ENCODE measurements at places on chromosomes 16 and 17.

DNA sequence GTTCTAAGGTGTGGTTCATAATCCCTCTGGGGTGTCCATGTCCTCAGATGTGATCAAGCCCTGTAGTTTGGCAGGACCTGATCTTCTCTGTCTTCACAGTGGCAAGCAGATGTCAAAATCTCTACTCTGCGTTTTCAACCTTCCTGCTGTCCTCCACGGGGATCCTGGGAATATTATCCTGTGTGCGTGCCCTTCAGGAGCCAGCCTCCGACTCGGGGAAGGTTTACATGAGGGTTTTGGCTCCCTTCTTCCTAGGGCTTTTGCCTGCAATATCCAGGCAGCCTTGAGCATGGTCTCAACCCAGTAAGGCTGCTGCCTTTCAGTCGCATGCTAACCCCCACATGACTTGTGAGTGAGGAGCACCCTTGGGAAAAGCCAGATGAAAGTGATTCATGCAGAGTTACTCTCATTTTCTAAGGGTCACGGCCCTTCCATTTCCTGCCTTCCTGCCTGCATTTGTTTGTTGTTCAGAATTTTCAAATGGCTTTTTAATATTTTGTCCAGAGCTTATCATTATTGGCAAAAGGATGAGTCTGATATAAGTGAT is 202.2 kb upstream of the CHMP6 start:
- DNase-seq = no peak

DNA sequence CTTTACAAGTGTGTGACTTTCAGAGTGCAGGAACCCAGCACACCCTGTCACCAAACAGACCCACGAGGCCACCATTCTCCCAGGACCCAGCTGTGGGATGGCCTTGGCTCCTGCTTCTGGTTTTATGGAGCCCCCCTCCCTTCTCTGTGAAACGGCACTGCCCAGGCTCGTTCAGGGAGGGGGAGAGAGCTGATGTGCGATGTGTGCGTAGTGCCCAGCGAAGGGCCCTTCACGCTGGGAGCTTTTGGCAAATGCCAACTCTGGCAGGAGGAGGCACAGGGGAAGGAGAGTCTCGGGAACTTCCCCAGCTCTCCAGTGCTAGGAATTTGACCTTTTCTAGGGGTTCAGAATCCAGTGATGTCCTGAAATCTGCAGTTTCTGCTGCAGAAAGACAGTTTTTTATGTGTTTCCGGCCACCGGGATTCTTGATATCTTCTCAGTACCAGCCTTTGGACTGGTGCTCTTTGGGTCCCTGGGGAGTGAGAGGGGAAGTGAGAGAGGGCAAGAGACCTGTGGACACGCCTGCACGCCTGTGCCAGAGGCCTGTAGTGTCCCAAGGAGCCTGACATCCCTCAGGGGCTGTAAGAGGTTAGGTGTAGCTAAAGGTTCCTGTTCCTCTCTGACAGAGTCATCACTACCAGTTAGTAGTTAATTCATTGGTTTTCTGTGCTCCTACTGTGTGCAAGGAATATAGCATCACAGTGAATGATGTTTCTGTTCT is 45.1 kb downstream of the CMIP start:
- DNase-seq = no peak

- no peak for DNase-seq
Observed at GRCh38 chr17:4978726-4979125, 8.7 kb downstream of the CAMTA2 start.

DNA sequence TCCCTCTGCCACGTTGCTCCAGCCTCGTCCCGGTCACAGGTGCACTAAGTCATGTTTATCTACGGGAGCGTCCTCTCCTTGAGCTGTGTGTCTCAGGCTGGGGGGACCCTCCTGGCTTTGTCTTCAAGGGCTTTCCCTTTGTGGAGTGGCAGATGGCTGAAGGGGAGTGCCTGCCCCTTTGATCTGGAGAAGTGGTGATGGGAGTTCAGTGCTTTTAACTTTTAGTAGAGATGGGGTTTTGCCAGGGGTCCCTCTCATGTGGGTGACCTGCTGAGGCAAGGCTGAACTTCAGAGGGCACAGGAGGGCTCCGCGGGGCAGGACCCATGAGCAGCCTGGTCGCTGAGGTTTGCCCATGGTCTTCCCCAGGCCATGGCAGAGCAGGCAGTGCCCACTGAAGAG is 73.1 kb upstream of the CDC42EP4 start:
- DNase-seq = no peak

DNA sequence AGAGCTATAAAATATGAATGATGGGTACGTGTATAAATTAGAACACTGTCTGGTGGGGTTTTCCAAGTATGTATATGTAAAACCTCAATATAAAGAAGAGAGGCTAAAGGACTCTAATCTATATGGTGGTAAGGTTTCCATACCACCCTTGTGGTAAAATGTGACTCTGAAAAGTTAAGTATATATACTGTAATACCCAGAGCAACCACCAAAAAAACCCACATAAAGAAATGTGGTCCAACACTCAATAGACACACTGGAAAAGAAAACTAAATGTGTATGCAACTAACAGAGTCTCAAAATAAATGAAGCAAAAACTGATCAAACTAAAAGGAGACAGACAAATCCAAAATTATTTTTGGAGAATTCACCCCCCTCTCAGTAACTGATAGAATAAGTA is 72.2 kb downstream of the XPO6 start:
- DNase-seq = no peak

GRCh38 chr17:76644995-76645394 is 1.4 kb upstream of the ST6GALNAC1 start:
- no peak for DNase-seq

DNA sequence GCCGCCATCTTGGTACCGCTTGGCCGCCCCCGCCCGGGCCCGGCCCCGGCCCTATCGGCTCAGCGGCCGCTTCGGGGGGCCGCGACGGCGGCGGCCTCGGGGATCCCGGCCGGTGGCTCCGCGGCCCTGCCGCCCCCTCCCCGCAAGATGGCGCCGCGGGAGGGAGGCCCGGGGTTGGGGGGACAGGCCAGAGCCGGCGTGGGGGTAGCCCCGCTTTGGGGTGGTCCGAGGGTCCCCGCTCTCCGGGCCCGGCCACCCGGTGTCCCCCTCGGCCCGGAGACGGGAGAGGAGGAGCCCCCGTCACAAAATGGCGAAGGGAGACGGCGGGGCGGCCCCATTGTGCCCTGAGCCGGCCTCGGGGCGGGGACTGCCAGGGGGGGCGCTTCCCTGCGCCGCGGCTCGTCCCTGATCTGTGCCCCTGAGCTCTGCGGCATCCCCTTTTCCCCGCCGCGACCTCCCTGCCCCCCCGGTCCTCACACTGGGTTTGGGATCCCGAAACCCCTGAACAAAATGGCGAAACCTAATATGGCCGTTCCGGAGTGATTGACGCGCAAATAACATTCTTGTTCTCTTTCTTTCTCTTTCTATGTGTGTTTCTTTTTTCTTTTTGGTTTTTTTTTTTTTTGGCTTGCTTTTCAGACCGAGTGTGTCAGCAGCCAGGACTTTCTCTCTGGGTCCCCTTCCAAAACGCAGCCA is 986 bp downstream of the HAPSTR1 start:
- DNase-seq = no peak

DNA sequence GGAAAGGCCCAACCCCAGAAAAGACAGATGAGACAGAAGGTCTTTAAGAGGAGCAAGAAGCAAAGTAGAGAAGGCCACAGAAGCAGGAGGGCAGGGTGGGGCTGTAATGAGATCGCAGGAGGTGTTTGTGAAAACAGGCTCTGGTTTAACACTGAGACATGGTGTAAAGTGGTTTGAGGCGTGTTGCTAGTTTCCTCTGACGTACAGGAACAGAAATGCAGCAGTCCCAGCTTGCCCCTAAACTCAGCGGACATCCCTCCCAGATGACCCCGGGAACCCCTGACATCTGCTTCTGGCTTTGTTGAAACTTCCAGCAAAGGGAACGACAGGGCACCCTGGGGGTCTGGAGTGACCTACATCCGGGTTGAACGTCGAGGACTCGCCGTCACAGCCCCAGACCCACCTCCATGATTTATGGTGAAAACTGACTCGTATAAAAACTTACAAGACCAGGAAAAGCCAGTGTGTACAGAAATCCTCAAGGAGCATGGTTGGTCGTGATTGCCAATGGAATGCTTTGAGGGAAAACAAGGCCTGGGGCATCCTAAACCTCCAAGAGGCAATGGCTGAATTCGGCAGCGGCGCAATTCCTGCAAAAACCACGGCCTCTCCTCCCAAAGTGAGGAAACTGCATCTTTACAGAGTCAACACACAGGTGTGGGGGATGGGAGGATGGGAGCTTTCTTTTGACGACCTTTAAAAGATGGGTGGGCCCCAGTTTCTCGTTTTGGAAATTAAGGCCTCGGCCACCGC is 25.8 kb downstream of the LITAF start:
- no peak for DNase-seq

GRCh38 chr16:81315271-81316175 is 761 bp downstream of the GAN start:
- DNase-seq = no peak

DNA sequence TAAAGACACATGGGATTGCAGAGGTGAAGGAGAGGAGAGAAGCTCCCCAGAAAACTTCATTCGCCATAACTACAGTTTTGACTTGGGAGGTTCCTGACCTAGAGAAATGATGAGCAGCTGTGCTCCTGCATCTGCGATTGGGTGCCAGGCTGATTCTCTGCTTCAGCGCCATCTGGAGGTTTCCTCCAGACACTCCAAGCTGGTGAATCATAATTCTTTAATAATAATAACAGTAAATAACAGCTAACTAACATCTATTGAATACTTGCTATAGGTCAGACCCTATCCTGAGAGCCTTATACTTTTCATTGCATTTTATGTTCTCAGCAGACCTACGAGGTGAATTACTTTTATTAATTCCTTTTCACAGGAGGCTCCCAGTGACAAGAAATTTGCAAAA is 575.8 kb downstream of the TOX3 start:
- DNase-seq = no peak

GRCh38 chr16:50800074-50800473 is 58.2 kb downstream of the CYLD start:
- DNase-seq = no peak

- no peak for DNase-seq
Observed at GRCh38 chr17:42563543-42563942, 1.6 kb downstream of the COASY start.

GRCh38 chr17:61423967-61424649 is 24.5 kb downstream of the TBX2 start:
- no peak for DNase-seq

- peak; percentile 22 for DNase-seq
Observed at GRCh38 chr16:46712911-46713310, 23.5 kb downstream of the ORC6 start.

GRCh38 chr17:19313746-19314651 is 48.5 kb downstream of the B9D1 start:
- no peak for DNase-seq

DNA sequence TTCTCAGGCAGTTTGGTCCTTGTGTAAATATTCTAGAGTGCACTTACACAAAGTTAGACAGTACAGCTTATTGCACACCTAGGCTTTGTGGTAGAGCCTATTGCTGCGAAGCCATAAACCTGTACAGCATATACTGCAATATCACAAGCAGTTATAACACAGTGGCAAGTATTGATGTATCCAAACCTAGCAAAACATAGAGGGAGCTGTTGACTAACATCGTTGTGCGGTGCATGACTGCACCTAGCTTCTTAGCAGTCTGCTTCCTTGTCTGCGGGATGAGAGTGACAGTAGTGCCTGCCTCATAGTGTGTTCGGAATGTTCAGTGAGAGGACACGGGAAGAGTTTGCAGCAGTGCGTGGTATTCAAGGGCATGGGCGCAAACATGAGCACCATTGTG is 78.9 kb downstream of the MPRIP start:
- DNase-seq = no peak

- DNase-seq = no peak
Observed at GRCh38 chr16:58020628-58021521, 4.7 kb upstream of the MMP15 start.

DNA sequence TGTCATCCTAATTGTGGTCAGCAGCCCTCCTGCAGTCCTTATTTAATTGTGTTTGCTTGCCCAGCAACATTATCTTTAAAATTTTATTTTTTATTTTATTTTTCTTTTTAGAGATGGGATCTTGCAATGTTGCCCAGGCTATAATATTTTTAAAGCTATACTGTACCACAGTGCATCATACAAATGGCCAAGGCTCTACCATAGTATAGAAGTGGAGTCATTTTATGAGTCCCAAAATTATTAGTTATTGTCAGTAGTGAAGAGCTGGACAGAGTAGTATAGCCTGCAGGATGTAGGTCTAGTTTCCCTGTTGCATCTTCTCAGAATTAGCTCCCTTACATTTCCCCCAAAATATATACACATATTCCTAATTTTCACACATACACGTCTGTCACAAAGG is 44.1 kb downstream of the GAN start:
- DNase-seq = no peak

- no peak for DNase-seq
Observed at GRCh38 chr16:77963185-77964044, 58.9 kb upstream of the CLEC3A start.

DNA sequence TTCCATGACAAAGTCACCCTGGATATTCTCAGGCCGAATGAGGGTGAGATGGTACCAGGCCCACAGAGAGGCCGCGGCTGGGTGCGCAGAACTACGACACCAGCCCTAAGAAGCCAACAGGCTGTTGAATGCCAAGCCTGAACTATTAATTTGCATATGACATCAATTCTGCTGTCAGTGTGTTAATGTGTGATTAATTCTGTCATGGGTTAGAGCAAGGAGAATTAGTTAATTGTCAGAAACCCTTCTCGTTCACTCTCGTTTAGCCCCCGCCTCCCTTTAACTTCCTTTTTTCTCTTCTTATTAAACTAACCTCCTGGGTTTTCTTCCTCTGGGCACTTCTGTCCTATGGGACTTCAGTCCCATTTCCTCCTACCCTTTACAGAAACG is 123.4 kb downstream of the ZFHX3 start:
- no peak for DNase-seq

DNA sequence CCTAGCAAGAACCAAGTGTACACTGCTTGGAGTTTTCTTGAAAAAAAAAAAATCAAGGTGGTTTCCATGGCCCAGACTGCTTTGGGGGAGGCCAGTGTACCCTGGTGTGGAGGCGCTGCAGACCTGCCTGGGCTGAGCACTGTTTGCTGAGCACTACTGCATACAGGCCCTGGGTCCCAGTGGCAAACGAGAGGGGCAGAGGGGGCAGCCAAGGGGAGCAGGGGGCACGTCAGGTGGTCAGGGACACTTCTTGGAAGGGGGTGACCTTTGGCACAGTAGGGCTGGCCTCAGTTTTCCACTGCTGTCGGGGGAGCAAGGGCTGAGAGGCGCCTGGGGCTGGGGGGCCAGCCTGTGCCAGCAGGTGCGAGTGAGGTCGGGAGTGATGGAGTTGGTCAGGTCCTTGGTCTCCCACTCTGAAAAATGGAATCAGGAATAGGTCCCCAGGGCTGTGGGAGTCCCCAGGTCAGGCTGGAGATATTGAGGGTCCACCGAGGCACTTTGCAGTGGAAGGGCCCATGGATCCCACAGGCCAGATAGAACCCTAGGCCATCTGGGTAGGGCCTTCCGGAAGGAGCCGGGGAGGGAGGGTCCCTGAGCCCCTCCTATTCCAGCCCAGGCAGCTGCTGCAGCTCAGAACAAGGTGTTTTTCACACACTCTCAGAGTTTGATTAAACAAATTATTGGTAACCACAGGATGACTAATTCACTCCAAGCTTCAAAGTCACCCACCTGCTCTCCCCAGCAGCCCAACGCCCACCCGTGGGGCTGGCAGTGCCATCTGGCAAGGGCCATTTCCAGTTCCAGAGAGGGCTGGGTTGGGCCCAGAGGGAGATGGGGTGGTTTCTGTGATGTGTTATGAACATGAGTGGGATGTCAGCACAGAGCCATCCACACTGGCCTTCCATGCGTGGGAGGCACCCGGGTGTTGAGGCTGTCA is 3.5 kb downstream of the ZFPM1 start:
- no peak for DNase-seq

GRCh38 chr16:17413508-17413907 is 57.3 kb downstream of the XYLT1 start:
- no peak for DNase-seq

All from SIG-M5 (cell line).